ENCODE measurements at places on chromosomes 6 and 20. TPM values are rescaled to one million over a fixed set of nuclear protein-coding genes. Genes with fewer than 3 reads are reported as not detected.
A peak's percentile ranks its signal among the peaks of the same experiment; 100 is the strongest.

HSPA1L gene
- total RNA-seq = 2.8 TPM

UBR2 gene
- total RNA-seq = 31.5 TPM

- peak; percentile 41 for DNase-seq
These were observed 103.7 kb downstream of the TOX2 start for GRCh38 chr20:44018259-44018941.

MCHR2 gene
- total RNA-seq = not detected

Data from right cardiac atrium (tissue), 5 donors.